Stromal cell of bone marrow (primary cell): ENCODE measurements at places on chromosomes 2 and 18.

DNA sequence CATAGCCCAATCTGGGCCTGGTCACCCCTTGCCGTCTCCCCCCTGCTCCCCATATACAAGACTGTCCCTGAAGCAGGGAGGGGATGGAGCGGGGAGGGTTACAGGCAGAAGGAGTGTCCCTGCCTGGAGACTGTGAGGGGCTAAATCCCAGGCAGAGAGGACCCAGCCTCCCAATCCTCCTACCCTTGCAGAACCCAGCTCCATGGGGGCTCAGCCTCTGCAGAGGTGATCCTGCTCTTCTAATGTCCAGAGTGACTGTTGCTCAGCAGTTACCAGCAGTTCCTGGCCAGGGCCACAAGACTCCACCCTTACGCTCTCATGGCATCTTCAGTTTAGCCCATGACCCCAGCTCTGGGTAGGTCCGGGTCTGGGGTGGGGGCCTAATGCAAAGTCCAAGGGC, 58.1 kb downstream of the COA5 start:
- DNase-seq = no peak

GRCh38 chr18:25896178-25896780, 194.1 kb downstream of the SS18 start:
- DNase-seq = peak; percentile 13

- no peak for DNase-seq
Measured at GRCh38 chr2:28045676-28046351, 155.3 kb downstream of the BABAM2 start.

- no peak for DNase-seq
Measured at GRCh38 chr2:78980152-78980465, 45.4 kb upstream of the REG3G start.

DNA sequence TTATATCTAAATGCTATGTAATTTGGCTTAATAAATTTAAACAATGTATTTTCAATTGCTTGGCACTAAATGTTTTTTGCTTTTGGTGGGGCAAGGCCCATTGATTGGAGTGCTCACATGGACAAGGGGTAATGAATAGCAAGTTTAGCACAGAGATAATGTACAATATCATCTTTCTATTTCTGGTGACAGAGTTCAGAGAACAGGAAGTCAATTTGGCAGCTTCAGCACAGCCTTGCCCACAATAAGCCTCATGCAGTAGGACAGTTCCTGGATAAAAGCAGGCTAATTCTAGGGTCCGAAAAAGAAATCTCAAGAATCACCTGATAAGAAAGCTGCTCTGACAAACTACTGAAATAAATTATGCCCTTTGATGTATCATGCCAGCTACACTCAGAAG, 443.9 kb upstream of the FSHR start:
- no peak for DNase-seq

GRCh38 chr2:218691234-218691633, 19.3 kb downstream of the STK36 start:
- peak; percentile 77 for DNase-seq

DNA sequence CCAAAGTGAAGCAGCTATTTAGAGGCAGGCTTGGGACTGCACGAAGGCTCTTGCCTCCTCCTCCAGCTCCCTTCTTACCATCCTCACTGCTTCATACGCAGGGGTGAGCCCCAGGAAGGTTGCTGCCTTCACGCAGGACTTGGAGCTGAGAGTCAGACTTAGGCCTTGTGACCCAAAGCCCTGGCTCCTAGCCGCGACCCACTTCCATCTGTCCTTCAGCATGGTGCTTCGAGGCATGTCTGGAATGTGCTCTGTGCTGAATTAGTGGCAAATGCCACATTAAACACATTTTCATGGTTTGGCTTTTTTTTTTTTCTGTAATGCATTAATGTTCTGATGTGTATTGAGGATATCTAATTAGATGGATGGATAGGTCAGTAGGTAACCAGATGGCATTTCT, 37.5 kb downstream of the ITGB1BP1 start:
- DNase-seq = no peak

- no peak for DNase-seq
Measured at GRCh38 chr18:51767293-51767692, 569.8 kb upstream of the MEX3C start.

DNA sequence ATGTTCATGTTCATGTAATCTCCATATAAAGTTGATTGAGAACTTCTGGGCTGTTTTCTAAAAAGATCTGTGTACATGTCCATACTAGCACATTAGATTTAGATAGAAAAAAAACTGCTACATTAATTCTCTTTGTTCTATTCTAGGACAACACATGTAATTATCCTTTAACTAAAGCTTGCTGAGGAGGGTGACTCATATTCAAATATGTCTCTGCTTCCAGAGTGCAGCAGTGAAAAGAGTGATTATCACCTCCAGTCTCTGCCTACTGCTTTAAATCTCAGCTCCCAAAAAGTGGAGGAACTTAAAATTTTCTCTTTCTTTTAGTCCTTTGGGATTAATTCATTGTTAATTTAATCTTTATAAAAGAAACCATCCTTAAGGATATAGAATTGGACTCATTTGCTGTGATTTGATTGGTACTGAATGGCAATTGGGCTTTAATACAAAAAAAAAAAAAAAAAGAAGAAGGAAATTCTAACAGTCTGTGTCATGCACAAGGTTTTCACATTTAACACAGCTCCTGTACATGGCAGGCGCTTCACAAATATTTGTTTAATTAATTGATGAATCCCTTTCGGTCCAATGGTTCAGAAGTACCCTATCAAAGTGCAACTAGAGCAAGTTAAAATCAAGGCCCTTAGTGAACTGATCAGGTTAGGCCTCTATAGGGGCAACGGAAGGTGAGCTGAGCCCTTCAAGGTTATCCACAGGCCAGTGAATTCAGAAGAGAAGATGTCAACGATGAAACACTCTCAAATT, 214.0 kb upstream of the KCNJ3 start:
- no peak for DNase-seq

GRCh38 chr2:145958611-145959010, 1438.7 kb upstream of the ZEB2 start:
- no peak for DNase-seq
